ENCODE measurements at places on chromosomes 1 and 21. TPM values are rescaled to one million over a fixed set of nuclear protein-coding genes. Genes with fewer than 3 reads are reported as not detected.

Gene REG4
- total RNA-seq, result not detected

Gene NPHS2
- not detected for total RNA-seq

Gene AKR7A2
- 24.2 TPM for total RNA-seq

Gene RAVER2
- 22.9 TPM for total RNA-seq
